ENCODE measurements at places on chromosomes 2 and 18.

GRCh38 chr2:156430236-156430979, 5.8 kb upstream of the GPD2 start:
- no peak for DNase-seq

DNA sequence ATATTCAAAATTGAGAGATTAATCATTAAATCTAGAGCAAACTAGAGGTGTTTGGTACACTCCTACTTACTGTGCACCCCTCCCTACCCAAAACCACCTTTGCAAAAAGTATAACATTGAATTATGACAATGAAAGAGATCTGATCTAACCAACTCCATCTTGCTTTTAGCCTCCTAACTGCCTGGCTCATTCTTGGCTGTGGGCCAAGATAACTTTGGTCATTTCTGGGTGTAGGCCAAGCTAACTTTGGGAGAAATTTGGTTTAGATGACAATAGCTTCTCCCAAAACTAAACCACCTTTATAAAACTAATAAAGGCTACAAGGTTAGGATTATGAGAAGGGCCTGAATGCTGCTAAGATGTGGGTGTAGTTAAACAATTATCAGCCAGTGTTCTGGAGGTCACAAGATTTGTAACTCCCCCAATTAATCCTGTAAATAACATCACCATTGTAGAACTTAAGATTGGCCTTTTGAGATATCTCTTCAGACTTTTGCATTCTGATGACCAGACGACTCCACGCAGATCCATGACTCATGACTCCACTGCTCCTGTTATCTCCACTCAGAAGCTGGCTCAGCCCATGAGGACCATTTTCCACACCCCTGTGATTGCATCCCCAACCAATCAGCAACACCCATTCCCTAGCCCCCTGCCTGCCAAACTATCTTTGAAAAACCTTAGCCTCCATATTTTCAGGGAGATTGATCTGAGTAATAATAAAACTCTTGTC, 160.2 kb downstream of the FBXO15 start:
- DNase-seq: no peak

DNA sequence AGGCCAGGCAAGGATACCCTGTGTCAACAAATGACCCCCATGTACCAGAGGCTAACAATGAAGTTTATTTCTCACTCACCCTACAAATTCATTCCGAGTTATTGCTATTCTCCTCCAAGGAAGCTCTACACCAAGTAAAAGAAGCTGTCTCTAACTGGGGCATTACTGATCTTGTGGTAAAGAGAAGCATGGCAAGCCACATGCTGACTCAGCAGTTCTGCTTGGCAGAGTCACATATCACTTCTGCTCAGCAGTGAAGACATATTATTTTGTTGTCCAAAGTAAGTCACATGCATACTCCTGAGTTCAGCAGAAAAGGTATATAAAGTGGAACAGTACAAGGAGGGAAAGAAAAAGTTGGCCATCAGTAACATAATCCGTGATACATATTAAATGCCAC, 315.8 kb downstream of the GULP1 start:
- no peak for DNase-seq

- no peak for DNase-seq
These were observed 1004.4 kb upstream of the CDH2 start for GRCh38 chr18:29181151-29181901.

- DNase-seq: no peak
These were observed 24.2 kb downstream of the CENPA start for GRCh38 chr2:26809876-26810577.

- DNase-seq: no peak
These were observed 21.0 kb downstream of the TCF7L1 start for GRCh38 chr2:85154048-85154753.

- no peak for DNase-seq
These were observed 2.4 kb downstream of the EPAS1 start for GRCh38 chr2:46299365-46300263.

GRCh38 chr2:112926707-112927106, 15.7 kb downstream of the IL37 start:
- no peak for DNase-seq

GRCh38 chr2:158750458-158751125, 44.5 kb upstream of the DAPL1 start:
- DNase-seq: no peak

DNA sequence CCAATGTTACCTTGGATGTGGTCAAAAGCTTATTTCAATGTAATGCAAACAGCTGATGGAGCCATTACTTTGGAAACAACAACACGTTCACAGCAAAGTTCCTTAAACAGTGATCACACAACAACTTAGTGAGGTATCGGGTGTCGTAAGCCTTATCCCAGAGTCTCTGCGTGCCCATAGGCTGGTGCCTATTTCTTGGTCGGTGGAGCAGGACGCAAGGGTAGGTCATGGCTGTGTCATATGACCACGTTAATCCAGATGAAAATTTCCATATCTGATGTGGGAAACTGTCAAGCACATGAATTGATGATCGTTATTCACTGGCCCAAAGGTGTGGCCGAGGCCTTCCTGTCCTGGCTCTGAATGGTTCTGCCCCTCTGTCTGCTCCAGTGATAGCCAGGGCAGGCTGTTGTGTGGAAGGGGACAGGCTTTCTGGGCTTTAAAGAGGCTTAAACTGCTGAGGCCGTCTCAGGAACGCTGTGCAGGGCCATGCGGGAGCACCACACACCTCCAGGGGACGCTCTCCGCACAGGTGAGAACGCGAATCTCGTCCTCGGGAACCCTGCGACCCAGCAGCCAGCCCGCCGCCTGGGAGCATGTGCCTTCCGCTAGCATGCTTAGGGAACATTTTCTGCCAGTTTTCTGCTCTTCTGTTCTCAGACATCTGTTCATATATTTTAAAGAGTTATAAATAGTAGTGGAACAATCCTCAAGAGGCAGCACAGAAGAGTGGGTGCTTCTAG, 90.6 kb downstream of the KCTD1 start:
- DNase-seq: no peak

DNA sequence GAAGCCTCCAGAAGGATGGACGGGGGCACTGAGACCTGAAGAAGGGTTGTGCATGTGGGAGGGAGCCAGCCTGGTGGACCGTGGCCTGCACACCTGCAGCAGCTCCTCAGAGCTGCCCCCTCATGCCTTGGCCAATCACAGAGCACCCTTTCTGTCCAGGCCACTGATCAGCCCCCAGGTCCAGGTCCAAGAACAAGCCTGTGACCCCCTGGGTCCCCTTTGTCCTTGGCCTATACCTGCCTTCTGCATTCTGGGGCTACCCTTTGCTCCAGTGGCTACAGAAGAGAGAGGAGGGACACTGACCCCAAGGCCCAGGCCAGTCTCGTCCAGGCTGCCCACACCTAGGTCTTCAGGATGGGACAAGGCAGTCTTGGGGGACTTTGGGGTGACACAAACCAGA, 62.2 kb downstream of the AGAP1 start:
- no peak for DNase-seq

- no peak for DNase-seq
These were observed 29.8 kb downstream of the TSPYL6 start for GRCh38 chr2:54226260-54226659.

DNA sequence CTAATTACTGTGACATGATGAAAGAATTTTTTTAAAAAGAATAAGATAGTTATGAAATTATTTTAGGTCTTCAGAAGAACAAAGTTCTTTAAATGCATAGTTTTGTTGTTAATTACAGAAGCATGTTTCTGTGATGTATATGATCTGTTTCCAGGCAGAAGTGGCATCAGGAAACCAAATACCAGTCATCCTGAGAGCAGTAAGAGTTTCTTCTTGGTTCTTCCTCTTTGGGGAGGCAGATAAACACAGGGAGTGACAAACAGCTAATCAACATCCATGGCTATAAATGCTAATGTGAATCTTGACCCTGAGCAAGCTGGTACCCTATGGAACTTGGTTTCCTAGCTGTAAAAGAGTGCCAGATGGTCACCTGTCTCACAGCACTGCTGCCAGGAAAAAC, 29.2 kb downstream of the WIPF1 start:
- no peak for DNase-seq

GRCh38 chr2:23386339-23387220, 1.6 kb downstream of the KLHL29 start:
- DNase-seq: peak; percentile 48

DNA sequence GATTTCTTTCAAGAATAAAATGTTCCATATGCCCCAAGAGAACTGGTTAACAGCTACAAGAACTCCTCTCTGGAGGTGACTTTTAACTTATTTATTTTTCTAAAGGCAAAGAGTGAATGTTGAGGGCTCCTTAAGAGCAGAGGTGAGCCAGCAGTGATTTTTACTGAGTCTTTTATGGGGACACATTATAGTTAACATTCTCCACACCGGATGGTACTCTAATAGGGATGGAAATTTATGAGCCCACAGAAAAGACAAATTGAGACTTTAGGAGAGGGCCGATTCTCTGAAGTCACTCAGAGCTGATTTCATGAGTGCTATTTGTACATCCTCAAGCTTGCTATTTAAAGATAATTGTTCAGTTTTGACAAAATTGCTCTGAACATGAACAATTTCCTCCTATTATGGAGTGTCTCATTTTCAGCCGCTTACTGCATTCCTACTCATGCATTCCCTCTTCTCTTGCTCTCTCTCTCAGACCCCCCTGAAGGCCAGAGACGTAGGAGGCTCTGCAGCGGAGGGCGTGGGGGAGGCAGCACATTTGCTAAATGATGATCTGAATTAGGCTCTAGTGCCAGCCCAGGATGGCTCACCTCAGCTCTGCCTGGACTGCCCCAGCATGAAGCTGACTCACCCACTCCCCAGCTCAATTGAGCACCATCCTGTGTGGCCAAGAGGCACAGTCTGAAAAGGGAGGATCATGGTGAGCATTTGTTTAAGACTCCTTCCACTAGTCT, 5.9 kb upstream of the RPL37A start:
- no peak for DNase-seq

- no peak for DNase-seq
These were observed 338.4 kb downstream of the ZNF804A start for GRCh38 chr2:184936761-184937160.

DNA sequence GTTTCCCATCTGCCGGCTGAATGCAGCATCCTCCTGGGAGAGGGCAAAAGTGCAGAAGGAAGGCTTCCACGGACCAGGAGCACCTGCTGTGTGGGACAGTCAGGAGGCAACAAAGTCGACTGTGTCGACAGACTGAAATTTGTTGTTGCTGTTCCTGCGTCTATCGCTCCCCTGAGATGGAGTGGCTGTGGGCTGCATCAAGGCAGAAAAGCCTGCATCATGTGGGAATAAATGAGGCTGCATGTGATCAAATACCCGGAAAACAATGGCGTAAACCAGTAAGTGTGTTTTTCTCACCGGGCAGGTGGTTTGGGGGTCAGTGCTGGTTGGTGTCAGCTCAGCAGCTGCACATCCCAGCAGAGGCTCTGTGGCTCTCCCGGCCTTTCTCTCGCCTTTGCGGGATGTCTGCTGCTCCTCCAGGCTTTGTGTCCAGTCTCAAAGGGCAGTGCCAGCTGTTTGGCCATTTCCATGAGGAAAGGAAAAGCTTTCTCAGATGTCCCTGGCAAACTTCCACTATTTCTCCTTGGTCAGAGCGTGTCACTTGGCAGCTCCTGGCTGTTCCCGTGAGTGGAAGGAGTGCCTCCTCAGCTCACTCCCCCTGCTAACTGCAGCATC, 262.4 kb downstream of the NDUFA10 start:
- DNase-seq: no peak

GRCh38 chr2:160967523-160967922, 192.7 kb upstream of the TANK start:
- no peak for DNase-seq

Measured in GM12892 (cell line).